ENCODE measurements at places on chromosomes 4 and X.

DNA sequence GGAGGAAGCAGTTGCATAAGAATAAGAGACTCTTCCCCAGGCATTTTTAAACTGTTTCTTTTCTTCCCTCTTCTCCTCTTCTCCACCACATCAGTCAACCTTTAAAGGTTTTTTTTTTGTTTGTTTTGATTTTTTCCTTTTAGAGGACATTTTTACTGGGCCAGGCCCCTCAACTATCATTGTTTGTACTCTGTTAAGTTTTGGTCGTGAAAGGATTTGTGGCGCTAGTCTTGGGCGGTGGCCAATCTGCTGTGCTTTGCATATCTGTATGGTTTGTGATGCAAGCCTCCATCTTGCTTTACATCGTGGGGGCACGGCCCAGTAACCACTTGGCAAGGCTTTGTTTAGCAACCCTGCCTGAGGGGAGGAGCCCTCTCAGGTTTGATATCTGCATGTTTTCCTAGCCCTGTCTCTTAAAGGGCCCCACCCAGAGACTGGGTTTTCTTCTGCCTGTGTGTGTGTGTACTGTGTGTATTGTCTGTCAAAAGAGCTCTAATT is 101.9 kb upstream of the SLITRK2 start:
- no peak for DNase-seq
- H3K27me3 ChIP-seq = no peaks in the 10 kb centered on the region
- H3K4me1 ChIP-seq = no peaks in the 10 kb centered on the region

- no peaks in the 10 kb centered on the region for H3K36me3 ChIP-seq
- no peak overlapping the region for H3K27ac ChIP-seq
- no peaks in the 10 kb centered on the region for H3K27me3 ChIP-seq
- H3K4me3 ChIP-seq = no peak overlapping the region
- no peaks in the 10 kb centered on the region for H3K4me1 ChIP-seq
Measured at GRCh38 chr4:188287169-188287894, 148.1 kb downstream of the TRIML1 start.

DNA sequence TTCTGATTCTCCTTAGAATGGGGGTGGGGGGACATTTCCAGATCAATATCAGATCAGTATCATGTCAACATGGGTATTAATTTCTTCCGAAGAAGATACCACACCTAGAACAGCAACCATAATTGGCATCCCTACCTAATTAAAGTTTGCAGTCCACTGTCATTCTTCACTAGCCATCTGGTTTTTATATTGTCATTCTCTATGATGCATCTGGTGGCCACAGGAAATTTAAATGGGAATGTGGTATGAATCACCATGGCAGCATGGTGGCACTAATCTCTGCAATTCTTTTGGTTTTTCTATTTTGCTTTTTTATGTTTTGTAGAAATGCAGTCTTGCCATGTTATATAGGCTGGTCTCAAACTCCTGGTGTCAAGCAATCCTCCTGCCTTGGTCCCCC is 16.6 kb upstream of the UBE2D3 start:
- H3K36me3 ChIP-seq = no peaks in the 10 kb centered on the region
- DNase-seq = no peak
- H3K4me1 ChIP-seq = no peaks in the 10 kb centered on the region

GRCh38 chr4:141356963-141357335 is 136.3 kb downstream of the ZNF330 start:
- DNase-seq = no peak
- no peaks in the 10 kb centered on the region for H3K4me1 ChIP-seq
- H3K36me3 ChIP-seq = no peaks in the 10 kb centered on the region

DNA sequence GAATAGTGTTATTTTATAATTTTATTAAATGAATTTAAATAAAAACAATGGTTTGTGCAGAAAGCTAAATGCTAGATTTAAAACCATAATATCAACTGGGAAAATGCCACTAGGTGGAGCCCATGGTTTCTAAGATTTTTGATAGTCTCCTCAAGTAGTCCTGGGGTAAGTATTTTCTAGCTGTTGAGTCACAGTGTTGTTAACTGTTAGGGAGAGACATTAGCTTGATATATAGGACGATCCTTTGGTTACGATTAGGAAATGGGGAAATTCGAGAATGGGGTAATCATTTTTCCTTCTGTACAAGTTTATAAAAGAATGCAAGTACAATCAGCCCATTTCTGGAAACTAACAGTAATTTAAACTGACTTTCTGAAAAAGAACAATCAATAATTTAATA is 378.4 kb downstream of the ANKRD50 start:
- H3K4me3 ChIP-seq = no peak overlapping the region
- no peak overlapping the region for H3K27ac ChIP-seq
- H3K4me1 ChIP-seq = no peaks in the 10 kb centered on the region
- DNase-seq = no peak
- H3K27me3 ChIP-seq = no peaks in the 10 kb centered on the region

DNA sequence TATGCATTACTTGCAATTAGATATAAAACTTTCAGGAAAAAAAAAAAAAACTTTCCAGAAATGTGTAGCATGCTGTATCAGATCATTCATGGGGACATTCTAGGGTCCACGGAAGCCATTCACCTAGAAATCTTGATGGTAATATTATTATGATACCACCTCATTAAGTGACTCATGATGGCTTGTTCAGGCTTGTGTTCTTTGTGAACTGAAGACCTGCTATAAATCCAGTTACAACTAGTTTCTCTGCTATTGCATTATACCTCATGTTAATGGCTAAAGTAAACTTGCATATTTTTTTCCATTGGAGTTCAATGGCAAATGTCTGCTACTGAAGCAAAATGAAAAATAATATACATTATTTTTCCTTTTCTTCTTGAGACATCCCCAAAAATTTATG is 35.3 kb upstream of the PTPN13 start:
- DNase-seq = no peak
- H3K4me3 ChIP-seq = no peak overlapping the region
- no peaks in the 10 kb centered on the region for H3K27me3 ChIP-seq
- no peaks in the 10 kb centered on the region for H3K36me3 ChIP-seq

GRCh38 chr4:87853108-87853507 is 20.3 kb downstream of the MEPE start:
- H3K4me1 ChIP-seq = no peaks in the 10 kb centered on the region
- H3K4me3 ChIP-seq = no peak overlapping the region
- no peaks in the 10 kb centered on the region for H3K36me3 ChIP-seq
- no peaks in the 10 kb centered on the region for H3K27me3 ChIP-seq

- H3K27ac ChIP-seq = no peak overlapping the region
- no peaks in the 10 kb centered on the region for H3K36me3 ChIP-seq
- H3K27me3 ChIP-seq = no peaks in the 10 kb centered on the region
- no peaks in the 10 kb centered on the region for H3K4me1 ChIP-seq
- no peak for DNase-seq
- H3K4me3 ChIP-seq = no peak overlapping the region
Measured at GRCh38 chr4:10722957-10723356, 38.4 kb upstream of the CLNK start.

GRCh38 chrX:112779139-112779538 is 61.5 kb downstream of the AMOT start:
- DNase-seq = no peak
- no peak overlapping the region for H3K4me3 ChIP-seq
- no peak overlapping the region for H3K27ac ChIP-seq

- DNase-seq = no peak
- no peaks in the 10 kb centered on the region for H3K4me1 ChIP-seq
- no peak overlapping the region for H3K27ac ChIP-seq
- H3K36me3 ChIP-seq = no peaks in the 10 kb centered on the region
Measured at GRCh38 chrX:11888421-11888820, 130.4 kb downstream of the MSL3 start.

DNA sequence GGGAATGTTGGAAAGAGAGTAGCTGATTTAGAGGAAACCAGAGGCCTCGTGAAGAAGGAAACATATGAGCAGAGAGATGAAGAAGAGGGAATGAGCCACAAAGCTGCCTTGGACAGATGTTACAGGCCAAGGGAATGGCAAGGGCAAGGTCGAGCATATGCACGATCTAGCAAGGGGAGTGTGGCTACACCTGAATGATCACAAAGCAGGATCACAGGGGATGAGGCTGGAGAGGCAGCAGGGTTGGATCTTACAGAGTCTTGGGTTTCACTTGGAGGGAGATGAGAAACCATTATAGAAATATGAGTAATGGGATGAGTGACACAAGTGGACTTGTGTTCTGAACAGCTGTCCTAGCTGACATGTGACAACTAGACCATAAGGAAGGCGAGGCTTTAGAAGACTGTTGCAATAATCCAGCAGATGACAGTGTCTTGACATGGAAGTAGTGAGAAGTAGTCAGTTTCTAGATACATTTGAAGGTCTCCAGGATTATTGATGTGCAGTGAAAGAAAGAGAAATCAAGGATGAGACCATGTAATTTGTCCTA is 58.7 kb downstream of the RASGEF1B start:
- DNase-seq = no peak
- H3K27me3 ChIP-seq = no peaks in the 10 kb centered on the region
- no peak overlapping the region for H3K4me3 ChIP-seq
- H3K27ac ChIP-seq = no peak overlapping the region
- H3K4me1 ChIP-seq = no peaks in the 10 kb centered on the region

DNA sequence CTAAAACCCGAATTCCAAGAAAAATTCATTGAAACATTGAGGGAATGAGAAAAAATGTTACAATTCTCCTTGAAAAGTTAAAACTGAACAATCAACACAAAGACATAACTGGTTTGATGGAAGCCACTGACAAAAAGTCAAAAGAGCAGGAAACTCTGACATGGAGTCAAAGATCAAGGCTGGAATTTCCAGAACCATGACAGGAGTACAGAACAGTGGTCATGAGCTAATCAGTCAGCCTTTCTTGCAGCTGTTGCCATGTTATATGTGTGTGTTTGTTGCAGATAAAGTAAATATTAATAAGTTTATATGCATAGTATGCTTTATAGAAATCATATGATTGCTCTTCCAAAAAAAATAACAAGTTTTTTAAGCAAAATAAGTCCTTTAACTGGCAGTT is 184.7 kb upstream of the HCCS start:
- H3K4me3 ChIP-seq = no peak overlapping the region
- no peaks in the 10 kb centered on the region for H3K4me1 ChIP-seq
- DNase-seq = no peak
- no peaks in the 10 kb centered on the region for H3K27me3 ChIP-seq
- no peaks in the 10 kb centered on the region for H3K36me3 ChIP-seq
- H3K27ac ChIP-seq = no peak overlapping the region

GRCh38 chr4:73815145-73815544 is 21.3 kb upstream of the CXCL6 start:
- no peaks in the 10 kb centered on the region for H3K4me1 ChIP-seq
- no peaks in the 10 kb centered on the region for H3K36me3 ChIP-seq
- no peaks in the 10 kb centered on the region for H3K27me3 ChIP-seq
- H3K27ac ChIP-seq = no peak overlapping the region

- no peaks in the 10 kb centered on the region for H3K4me1 ChIP-seq
- no peak overlapping the region for H3K4me3 ChIP-seq
- no peak for DNase-seq
Measured at GRCh38 chrX:47817897-47818296, 18.8 kb upstream of the ZNF81 start.

DNA sequence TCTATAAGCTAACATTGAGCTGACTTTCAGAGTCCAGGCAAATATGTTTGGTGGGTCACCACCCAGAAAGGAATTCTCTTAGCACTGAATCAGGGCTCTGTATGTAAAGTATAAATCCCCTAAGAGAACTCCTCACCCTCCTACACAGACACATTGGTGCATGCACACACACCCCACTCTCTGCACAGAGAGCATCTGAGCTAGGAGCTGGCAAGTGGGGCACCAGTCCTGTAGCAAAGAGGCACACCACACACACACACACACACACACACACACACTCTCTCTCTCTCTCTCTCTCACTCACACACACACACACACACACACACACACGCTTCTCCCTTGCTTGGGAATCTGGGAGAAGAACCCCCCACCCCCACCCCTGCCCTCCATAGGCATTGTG is 3.2 kb downstream of the SLITRK2 start:
- no peaks in the 10 kb centered on the region for H3K27me3 ChIP-seq
- no peaks in the 10 kb centered on the region for H3K36me3 ChIP-seq

GRCh38 chrX:74593593-74593992 is 20.8 kb downstream of the RLIM start:
- no peak for DNase-seq
- H3K4me3 ChIP-seq = no peak overlapping the region
- H3K36me3 ChIP-seq = peaks cover 2% of the 10 kb centered on the region
- no peaks in the 10 kb centered on the region for H3K27me3 ChIP-seq

GRCh38 chrX:16188687-16189086 is 21.4 kb downstream of the MAGEB17 start:
- H3K27ac ChIP-seq = no peak overlapping the region
- no peak overlapping the region for H3K4me3 ChIP-seq
- DNase-seq = no peak

- no peaks in the 10 kb centered on the region for H3K36me3 ChIP-seq
- no peak overlapping the region for H3K4me3 ChIP-seq
- no peaks in the 10 kb centered on the region for H3K4me1 ChIP-seq
- no peak overlapping the region for H3K27ac ChIP-seq
- H3K27me3 ChIP-seq = no peaks in the 10 kb centered on the region
Measured at GRCh38 chr4:4462970-4463369, 76.1 kb downstream of the NSG1 start.

- H3K27ac ChIP-seq = no peak overlapping the region
- H3K4me3 ChIP-seq = no peak overlapping the region
- H3K27me3 ChIP-seq = peaks cover under 1% of the 10 kb centered on the region
- DNase-seq = no peak
- H3K36me3 ChIP-seq = no peaks in the 10 kb centered on the region
- H3K4me1 ChIP-seq = no peaks in the 10 kb centered on the region
Measured at GRCh38 chrX:112025753-112026152, 56.8 kb downstream of the TRPC5 start.

DNA sequence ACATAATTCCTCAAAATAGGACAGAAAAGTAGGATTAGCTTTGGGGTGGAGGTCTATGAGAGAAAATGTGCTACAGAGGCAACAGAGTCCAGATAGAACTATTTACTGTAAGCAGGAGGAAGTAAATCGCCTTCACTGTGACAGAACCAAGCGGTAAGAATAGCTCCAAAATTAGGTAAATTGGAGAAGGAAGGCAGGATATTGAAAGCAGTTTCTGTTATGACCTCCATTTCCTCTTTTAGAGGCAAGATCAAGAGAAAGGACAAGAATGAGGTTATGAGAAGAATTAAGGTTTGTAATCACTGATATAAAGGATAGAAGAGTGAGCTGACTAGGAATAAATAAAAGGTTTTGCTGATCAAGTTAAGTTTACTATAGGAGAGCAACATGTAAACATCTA is 44.1 kb upstream of the NEUROG2 start:
- no peaks in the 10 kb centered on the region for H3K4me1 ChIP-seq
- H3K27me3 ChIP-seq = no peaks in the 10 kb centered on the region
- no peak for DNase-seq
- no peak overlapping the region for H3K4me3 ChIP-seq
- no peaks in the 10 kb centered on the region for H3K36me3 ChIP-seq

- no peaks in the 10 kb centered on the region for H3K4me1 ChIP-seq
- H3K27me3 ChIP-seq = no peaks in the 10 kb centered on the region
- no peak overlapping the region for H3K4me3 ChIP-seq
- H3K27ac ChIP-seq = no peak overlapping the region
Measured at GRCh38 chr4:992297-993110, 700 bp downstream of the SLC26A1 start.

DNA sequence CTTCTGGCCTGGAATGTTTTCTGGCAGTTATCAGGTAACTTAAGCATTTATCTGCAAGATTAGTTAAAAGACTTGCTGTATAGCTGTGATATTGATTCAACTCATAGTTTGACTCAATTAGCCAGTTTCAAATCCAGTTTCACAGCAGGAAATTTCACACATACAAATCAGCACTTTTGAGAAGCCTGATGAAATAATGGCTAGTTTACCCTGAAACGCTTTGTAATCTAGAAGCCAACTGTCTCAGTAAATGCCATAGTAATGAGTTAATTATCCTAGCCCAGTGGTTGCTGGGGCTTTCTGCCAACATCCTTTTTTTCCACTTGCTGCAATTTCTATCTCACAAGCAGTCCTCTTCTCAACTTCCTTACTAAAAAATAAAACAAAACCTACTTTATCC is 53.1 kb downstream of the ARHGEF38 start:
- no peaks in the 10 kb centered on the region for H3K36me3 ChIP-seq
- no peaks in the 10 kb centered on the region for H3K4me1 ChIP-seq
- no peaks in the 10 kb centered on the region for H3K27me3 ChIP-seq
- H3K27ac ChIP-seq = no peak overlapping the region
- no peak for DNase-seq
